ENCODE measurements at places on chromosomes 4 and X.

GRCh38 chrX:49129427-49129826, 5.9 kb upstream of the GPKOW start:
- no peak for DNase-seq

DNA sequence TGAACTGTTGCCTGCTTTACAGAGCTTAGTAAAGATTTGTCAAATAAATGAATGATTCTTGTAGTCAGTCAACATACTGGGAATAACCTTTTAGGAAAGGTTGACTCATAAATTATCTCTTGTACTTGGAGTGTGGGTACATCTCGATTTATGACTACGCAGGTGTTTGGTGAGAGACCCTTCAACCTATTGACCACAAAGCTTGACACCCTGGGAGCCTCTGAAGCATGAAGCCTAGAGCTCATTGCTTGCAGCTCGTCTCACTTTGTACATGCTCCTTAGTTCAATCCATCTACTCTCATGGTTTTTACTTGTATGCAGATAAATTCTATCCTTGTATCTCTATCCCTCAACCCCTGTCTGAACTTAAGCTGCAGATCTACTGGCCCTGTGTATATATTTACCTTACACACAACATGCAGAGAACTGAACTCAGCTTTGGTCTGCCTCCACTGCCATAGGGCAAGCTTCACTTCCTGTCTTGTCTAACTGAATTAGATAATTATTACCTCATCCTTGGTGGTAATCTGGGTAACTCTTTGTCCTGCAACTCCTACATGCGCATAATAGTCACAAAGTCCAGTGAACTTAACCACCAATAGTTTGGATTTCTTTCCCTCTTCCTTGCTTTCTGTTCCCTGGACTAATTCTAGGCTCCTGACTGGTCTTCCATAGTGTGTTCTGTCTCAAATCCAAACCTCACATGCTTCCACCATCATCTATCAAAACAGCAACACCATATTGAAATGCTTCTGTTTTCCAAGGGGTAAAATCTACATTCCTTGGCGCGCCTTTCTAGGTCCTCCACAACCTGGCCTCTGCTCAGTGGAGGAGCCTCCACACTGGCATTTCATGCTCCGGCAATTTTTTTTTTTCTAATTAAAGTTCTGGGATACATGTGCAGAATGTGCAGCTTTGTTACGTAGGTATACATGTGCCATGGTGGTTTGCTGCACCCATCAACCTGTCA, 32.2 kb upstream of the FAT1 start:
- no peak for DNase-seq

DNA sequence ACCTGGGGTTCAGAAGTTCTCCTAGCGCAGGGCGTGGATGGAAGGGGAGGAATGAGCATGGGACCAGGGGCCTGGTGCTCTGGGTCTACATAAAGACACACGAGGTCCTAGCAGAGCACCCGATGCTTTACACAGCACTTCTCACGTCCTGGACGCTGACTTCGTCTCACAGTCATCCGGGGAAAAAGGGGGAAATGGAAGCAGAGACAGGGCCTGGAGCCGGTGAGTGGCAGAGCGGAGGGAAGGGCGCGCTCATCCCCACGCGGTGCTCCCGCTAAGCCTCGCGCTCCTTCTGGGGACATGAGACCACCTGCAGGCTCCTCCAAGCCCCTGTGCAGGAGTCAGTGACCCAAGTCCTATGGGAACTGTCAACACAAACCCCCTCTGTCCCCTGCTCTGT, 157.7 kb downstream of the AFAP1 start:
- DNase-seq = no peak

GRCh38 chr4:48311896-48312295, 29.4 kb upstream of the SLAIN2 start:
- DNase-seq = no peak

- no peak for DNase-seq
Observed at GRCh38 chrX:31091819-31092218, 20.0 kb upstream of the FTHL17 start.

- DNase-seq = no peak
Observed at GRCh38 chrX:126770179-126770578, 49.4 kb upstream of the PRR32 start.

DNA sequence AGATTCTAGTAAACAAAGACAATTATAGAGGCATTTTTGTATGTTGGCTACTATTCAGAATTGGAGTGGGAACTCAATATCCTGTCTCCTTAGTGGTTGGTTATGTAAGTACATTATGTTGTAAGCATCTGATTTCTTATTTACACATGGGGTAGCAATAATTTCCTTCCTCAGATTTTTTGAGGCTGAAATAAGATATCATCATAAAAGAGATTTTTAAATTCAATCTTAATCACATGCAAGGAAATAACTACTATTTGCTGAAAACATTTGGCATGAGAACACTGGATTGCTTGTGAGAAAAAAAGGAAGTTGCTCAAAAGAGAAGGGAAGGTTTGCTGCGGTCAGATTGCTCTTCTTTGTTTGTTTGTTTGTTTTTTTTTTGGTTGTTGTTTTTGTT, 437.7 kb upstream of the HS3ST1 start:
- no peak for DNase-seq

DNA sequence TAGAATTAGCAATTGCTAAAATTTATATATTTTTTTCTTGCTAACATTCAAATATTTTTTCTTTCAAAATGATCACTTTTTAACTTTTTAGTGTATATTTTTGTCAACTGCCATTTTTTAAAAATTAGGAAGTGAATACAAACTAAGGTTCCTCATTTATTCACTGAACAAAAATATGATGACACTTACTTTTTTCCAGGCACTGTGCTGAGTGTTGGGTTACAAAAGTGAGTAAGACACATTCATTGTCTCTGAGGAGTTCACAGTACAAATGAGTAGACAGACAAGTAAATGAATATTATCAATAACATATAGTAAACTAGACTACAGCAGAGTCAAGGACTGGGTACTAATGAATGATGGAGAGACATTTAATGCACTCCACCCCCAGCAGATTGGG, 543.5 kb downstream of the PDHA2 start:
- no peak for DNase-seq

DNA sequence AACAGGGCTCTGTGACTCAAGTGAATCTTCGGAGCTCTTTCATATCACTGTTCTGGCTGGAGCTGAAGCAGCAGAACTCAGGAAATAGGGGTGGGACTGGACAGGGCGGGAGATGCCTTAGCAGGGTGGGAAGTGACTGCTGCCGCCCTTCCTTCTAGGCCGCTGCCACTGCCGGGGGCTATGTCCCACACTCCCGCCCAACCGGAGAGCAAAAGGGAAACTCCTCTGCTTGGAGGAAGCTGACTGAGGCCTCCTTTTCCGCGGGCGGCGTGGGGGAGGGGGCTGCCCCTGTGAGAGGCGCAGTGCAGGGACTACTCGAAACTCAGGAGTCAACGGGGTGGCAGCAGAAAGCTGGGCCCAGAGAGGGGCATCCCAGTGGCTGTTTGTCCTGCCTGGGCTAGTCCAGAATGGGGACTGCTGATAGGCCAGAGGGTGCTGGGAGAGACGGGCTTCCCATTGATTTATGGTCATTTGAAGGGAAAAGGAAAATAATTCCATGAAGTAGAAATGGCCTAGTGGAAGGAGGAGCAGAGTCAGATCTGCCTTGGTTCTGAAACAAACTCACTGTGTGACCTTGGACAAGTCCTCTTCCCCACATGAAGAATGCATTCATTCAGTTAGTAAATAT, 36.9 kb downstream of the STARD8 start:
- no peak for DNase-seq

GRCh38 chrX:49753691-49754090, 57.9 kb upstream of the PAGE1 start:
- no peak for DNase-seq

DNA sequence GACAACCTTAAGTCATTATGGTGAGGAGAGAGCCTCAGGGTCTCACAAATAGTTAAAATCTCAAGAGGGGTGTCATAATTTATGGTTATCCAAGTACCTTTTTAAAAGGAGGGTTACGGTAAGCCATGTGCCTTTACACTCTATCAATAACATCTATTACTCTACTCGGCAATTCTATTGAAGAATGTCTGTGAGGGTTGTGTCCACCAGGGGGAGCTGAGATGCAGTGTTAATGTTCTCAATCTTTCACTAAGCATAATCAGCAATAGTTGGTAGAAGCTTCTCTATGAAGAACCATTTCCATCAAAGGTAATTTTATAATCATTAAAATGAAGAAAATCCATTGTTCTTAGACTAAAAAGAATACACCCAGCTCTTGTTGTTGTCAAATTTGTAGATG, 457.4 kb downstream of the CENPC start:
- DNase-seq = no peak

GRCh38 chr4:18850867-18851266, 829.3 kb upstream of the LCORL start:
- no peak for DNase-seq

GRCh38 chrX:69133921-69134542, 31.2 kb downstream of the PJA1 start:
- no peak for DNase-seq

GRCh38 chr4:184373886-184374405, 100.4 kb downstream of the IRF2 start:
- DNase-seq = no peak

DNA sequence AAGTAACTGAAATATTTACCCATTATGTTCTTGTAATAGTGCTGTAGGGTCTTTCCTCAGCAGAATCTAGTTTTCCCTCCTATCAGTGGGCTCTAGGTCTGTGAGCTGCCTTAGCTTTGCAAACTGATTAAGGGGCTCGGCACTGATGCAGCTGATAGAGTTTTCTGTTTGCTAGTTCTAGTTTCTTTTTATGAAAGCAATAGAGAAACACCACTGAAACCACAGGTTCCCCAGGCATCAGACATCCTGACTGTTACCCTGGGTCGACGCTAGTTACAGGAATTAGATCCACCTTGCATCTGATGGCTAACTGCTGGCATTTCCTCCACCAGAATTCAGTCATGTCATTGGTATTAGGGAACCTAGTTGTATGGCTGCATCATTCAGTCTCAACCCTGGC, 225.0 kb upstream of the VCX start:
- no peak for DNase-seq

DNA sequence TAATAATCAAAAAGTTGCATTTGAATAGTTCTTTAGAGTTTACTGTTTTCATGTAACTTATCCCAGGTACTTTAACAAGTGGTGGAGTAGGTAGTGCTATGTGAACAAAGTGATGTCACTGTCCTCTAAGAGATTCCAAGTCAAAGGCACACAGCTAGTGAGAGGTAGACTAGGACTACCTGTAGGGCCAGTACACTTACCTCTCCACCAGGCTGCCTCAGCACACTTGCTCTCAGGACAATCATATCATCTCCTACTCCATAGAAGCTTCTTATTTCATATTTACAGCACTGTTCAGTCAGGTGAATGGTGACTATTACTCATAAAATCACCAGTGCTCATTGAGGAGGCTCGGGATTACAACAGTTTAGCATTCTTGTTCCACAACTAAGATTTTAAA, 173.0 kb upstream of the EMCN start:
- no peak for DNase-seq

- DNase-seq = no peak
Observed at GRCh38 chr4:7857238-7857701, 82.4 kb downstream of the AFAP1 start.

GRCh38 chrX:115547448-115547847, 13.5 kb upstream of the PLS3 start:
- no peak for DNase-seq

- no peak for DNase-seq
Observed at GRCh38 chr4:119688446-119688845, 59.8 kb upstream of the PDE5A start.

- DNase-seq = no peak
Observed at GRCh38 chr4:168514249-168514852, 17.5 kb downstream of the PALLD start.

Data from stimulated activated CD8-positive, alpha-beta memory T cell treated with anti-CD3 and anti-CD28 coated beads, Interleukin-4, amount 100 ng/mL, for 1 hour (primary cell).